Stimulated activated CD4-positive, alpha-beta T cell treated with anti-CD3 and anti-CD28 coated beads, Interleukin-4, amount 100 ng/mL, for 1 hour (primary cell): ENCODE measurements at places on chromosomes 1 and 21.

DNA sequence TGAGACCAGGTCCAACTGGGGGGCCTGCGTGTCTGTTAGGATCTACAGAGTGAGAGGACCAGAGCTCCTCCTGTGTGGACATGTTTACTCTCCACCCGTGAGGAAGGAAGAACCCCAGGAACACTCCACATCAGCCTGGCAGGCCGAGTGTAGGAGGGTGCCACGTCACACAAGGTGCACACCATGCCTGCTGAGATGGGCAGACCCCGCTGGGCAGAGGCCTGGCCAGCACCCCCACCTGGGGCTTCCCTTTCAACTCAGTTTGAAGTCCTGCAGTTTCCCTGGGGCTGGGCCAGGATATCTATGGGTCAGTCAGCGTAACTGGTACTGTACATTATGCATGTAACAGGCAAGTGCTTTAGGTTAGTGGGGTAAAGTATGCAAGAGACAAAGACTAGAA, 30.1 kb upstream of the PCBP3 start:
- no peak for DNase-seq

GRCh38 chr1:150110116-150110515, 39.6 kb upstream of the PLEKHO1 start:
- no peak for DNase-seq

GRCh38 chr1:4120557-4121292, 220.7 kb upstream of the C1orf174 start:
- DNase-seq: no peak

DNA sequence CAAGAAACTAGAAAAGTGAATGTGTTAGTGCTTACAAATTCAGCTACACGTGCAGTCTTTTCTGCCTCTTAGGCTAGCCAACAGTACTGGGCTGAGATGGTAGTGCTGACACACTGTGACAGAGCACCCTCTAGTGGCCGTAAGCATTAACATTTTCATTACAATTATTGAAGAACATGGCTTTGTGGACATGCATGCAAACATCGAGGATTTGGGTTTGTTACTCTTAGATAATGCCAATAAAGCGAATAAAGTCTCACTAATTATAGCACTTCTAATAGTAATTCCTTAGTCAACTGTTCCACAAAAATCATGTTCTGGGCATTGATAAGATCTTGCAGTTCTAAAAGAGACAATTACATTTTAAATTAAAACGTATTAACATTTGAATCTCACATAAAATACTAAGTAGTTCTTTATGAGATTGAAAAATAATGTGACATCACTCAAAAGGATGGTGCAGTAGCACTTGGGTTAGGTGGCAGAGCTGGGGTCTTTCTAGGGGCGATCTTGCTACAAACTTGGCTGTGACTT, 47.1 kb downstream of the MYSM1 start:
- DNase-seq: peak; percentile 35

- no peak for DNase-seq
Measured at GRCh38 chr1:10979483-10979920, 33.0 kb upstream of the TARDBP start.

GRCh38 chr1:182279302-182279701, 112.3 kb downstream of the GLUL start:
- DNase-seq: no peak

DNA sequence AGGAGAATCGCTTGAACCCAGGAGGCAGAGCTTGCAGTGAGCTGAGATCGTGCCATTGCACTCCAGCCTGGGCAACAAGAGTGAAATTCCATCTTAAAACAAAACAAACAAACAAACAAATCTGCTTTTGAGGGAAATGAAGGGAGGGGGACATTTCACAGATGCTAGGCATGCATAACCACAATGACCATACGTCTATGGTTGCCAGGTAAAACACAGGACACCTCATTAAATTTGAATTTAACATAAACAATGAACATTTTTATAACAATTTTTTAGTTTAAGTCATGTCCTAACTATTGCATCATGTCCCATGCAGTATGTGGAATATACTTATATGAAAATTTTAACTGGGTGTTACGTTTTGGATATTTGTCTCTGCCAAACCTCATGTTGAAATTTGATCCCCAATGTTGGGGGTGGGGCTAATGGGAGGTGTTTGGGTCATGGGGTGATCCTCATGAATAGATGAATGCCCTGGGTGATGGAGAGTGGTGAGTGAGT, 31.0 kb upstream of the ZBTB18 start:
- DNase-seq: no peak

- DNase-seq: no peak
Measured at GRCh38 chr1:175399795-175400194, 207.2 kb upstream of the KIAA0040 start.

DNA sequence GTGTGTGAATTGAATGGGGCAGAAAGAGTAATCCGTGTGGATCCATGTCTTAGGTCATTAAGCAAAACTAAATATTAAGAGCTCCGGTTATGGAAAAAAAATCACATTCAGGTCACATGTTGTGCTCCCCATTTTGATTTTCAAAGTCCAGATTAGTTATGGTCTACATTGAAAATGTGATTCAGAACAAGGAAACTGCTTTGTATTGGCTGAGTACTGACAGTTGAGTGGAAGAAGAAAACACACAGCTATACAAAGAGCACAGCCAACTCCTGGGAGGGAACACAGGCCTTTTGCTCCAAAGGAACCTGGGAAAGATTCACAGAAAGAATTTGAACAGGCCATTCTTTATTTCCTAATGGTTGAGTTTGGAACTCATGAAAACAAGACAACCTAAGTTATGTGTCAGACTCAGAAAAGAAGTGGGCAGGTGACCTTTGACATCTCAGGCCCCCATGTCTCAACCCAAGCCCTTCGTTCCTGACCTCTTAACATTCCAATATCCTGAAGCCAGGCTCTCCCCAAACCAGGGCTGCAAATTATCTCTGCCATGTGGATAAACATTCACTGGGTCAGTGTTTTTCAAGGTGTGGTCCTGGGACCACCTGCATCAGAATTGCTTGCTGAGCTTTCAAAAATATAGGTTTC, 159.3 kb upstream of the LMO4 start:
- no peak for DNase-seq

- DNase-seq: no peak
Measured at GRCh38 chr1:97114842-97115241, 393.3 kb downstream of the PTBP2 start.

DNA sequence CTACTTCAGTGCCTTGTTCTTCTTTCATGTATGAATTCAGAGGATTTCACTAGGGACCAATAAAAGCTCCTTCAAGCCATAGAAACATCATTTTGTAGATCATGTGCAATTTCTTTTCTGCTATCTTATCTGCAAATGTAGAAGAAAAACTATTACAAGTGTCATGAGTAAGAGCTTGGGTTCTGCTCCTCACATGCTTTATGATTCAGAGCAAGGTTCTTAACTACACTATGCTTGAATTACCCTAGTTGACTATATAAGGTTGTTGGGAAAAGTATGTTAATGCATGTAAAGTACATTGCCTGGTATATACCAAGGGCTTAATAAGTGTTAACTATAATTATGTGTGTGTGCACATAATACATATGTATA, 91.4 kb upstream of the S1PR1 start:
- DNase-seq: no peak

- no peak for DNase-seq
Measured at GRCh38 chr1:236159704-236160539, 17.6 kb downstream of the GPR137B start.

GRCh38 chr1:95431235-95431634, 197.2 kb downstream of the RWDD3 start:
- no peak for DNase-seq

GRCh38 chr1:206451134-206451686, 19.1 kb upstream of the IKBKE start:
- no peak for DNase-seq

- DNase-seq: no peak
Measured at GRCh38 chr1:224619209-224619608, 3.1 kb downstream of the CNIH3 start.

- DNase-seq: no peak
Measured at GRCh38 chr1:2541619-2542245, 11.7 kb upstream of the HES5 start.

DNA sequence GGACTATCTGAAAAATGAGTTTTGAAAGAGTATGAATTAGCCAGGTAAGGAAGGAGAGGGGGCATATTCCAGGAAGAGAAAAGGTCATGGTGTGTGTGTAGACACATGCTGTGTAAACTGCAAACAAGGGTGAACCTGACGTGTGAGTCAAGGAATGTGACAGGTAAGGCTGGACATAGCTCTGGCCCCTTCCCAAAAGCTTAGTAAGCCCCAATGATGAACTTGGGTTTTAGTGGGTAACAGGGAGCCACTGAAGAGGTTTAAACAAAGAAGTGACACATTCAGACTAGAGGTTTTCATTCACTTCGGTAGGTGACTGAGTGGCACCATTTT, 36.7 kb downstream of the EGLN1 start:
- no peak for DNase-seq

DNA sequence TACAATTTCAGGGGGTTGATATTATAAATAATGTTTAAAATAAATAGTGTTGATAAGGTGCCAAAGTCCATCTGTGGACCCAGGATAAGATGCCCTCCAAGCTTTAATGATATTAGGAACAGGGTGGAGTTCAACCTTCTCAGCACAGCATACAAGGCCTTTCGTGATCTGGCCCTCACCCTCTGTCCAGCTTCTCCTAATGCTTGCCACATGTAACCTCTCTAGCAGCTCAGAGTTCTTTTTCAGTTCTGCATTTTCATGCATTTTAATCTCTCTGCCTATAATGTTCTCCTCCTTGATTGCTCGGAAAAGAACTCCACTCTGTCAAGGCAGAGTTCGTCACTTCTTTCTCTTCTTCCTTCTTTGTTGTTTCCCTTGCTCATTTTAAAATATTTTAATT, 21.4 kb upstream of the SMAP2 start:
- no peak for DNase-seq

- peak; percentile 88 for DNase-seq
Measured at GRCh38 chr1:161021165-161021969, 415 bp upstream of the F11R start.

GRCh38 chr1:66372522-66373101, 161.3 kb upstream of the SGIP1 start:
- no peak for DNase-seq

DNA sequence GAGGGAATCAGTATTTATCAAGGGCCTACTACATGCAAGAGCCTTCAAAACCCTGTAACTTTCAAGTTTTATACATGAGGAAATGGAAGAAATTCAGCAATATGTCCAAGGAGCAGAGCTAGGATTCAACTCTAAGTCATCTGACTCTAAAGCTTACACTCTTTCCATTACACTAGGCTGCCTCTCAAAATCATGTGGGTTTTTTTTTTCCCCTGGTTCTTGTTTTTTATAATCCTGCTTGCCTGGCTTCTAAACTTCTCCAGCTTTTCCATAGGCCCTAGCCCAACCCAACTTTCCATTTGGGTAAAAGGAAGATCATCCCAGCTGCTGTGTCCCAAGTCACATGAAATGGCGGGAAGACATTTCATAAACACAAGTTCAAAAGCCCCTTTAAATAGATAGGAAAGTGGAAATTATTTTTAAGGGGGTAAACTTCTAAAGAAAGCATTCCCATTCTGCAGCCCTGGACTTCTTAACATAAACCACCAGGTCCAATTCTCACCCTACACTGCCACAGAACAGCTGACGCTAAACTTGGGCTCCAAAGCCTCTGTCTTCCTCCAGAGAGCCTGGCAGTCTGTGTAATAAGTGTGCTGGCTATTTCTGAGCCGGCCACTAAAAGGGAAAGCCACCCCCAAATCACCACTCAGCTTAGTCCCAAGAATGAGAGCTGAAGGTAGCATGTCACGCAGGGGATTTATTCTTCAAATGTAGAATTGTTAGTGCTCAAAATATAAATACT, 46.9 kb downstream of the ITPKB start:
- no peak for DNase-seq

- no peak for DNase-seq
Measured at GRCh38 chr1:157000686-157001085, 44.9 kb downstream of the ARHGEF11 start.

- DNase-seq: no peak
Measured at GRCh38 chr1:168057355-168057754, 79.4 kb downstream of the GPR161 start.

GRCh38 chr1:67261680-67262079, 46.0 kb upstream of the IL12RB2 start:
- peak; percentile 19 for DNase-seq

DNA sequence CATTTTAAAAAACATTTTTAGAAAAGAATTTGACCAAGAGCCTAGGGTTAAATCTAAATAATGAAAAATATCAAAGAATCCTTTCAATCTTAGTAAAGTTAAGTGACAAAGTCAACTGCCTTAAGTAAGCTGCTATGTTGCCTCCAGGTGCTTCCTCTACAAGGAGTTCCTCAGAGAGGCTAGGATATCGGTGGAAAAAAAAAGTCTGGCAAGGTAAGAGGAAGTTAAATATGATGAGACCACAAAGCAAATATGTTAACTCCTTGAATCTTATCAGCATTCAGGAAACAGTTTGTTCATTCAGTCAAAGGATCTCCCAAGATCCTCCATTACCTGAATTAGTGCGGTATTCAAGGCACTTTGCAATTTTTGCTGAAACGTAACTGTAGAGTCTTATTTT, 563.5 kb downstream of the PTPRC start:
- DNase-seq: no peak

GRCh38 chr1:942411-942821, 16.6 kb downstream of the NOC2L start:
- DNase-seq: no peak

DNA sequence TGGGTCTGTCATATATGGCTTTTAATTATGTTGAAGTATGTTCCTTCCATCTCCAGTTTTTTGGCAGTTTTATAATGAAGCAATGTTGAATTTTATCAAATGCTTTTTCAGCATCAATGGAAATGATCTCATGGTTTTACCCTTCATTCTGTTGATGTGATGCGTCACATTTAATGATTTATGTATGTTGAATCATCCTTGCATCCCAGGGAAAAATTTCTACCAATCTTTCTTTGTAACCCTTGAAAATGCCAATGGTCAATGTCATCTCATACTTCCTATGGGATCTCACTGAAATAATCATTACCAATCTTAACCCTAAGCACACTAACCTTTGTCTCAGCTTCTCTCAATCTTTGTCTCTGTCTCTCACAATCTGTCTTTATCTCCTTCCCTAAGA, 1004.0 kb downstream of the KCNT2 start:
- DNase-seq: no peak

DNA sequence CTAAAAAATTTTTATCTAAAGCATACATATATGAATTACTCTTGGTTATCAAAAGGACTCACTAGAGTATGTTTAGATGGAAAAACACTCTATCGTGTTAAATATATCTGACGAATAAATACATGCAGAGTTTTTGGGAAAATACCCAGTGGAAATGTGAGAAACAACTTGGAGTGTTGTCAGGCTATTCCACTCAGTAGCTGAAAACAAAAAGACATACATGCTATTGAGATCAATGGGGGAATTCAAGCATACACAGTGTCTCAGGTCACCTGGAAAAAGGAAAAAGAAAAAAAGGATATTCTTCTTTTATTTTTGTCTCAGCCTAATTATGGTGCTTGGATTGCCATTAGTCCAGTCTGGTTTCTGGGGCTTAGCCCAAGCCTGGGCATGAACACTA, 247.0 kb upstream of the LYPLAL1 start:
- DNase-seq: no peak

DNA sequence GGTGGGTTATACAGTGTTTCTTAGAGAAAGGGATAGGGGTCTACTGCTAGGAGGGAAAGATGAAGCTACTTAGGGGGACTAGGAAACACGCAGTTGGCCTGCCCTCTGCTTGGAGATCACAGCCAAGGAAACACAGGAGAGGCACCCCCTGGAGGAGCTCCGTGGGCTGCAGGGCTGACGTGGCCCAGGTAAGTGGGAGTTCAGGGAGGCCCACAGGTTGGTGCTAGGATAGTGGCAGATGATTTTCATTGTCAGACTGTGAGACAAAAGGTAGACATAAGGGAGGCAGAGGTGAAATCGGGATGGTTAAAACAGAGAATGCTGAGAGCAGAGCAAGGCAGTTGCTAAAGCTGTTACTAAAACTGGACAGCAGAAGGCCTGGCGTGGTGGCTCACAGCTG, 463.0 kb downstream of the DSCAM start:
- DNase-seq: no peak
